ENCODE measurements at places on chromosomes 5 and 9. TPM values are rescaled to one million over a fixed set of nuclear protein-coding genes. Genes with fewer than 3 reads are reported as not detected.

Gene ST8SIA4
- 19.2 TPM for total RNA-seq

Gene S1PR3
- total RNA-seq, result 7.3 TPM

Gene PKN3
- total RNA-seq, result 0.41 TPM

DNA sequence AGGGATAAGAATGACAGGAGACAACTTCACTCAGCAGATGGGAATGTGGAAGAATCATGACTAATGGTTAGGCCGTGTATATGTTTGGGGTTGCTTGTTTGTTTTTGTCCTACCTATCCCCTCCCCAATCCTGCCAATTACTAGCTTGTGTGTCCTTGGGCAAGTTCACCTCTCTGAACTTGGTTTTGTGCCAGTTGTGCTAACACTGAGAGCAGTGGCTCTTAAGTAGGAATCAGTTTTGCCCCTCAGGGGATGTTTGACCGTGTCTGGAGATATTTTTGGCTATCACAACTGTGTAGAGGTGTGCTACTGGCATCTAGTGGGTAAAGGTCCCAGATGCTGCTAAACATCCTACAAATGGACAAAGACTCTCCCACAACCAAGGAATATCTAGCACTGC is 287.0 kb downstream of the DMRT2 start:
- ATAC-seq, result no peak

GRCh38 chr5:31095796-31096195 is 97.7 kb upstream of the CDH6 start:
- ATAC-seq, result no peak

Gene KCTD16
- total RNA-seq, result 2.8 TPM
